HT1080 (cell line): ENCODE measurements at places on chromosomes 16 and 17. TPM values are rescaled to one million over a fixed set of nuclear protein-coding genes. Genes with fewer than 3 reads are reported as not detected.

The SEPTIN12 gene
- total RNA-seq, result not detected in 2 replicates

The GLG1 gene
- 50.5 and 65.6 TPM in 2 replicates for total RNA-seq

The CDH3 gene
- 0.10 and 0.31 TPM in 2 replicates for total RNA-seq

The HBQ1 gene
- total RNA-seq, result 2.0 and 3.6 TPM in 2 replicates

The JMJD6 gene
- 27.9 and 30.8 TPM in 2 replicates for total RNA-seq

The TVP23A gene
- total RNA-seq, result not detected in 2 replicates

The CFAP97D1 gene
- total RNA-seq, result 0.02 TPM in 1 of 2 replicates, not detected in the other
